ENCODE measurements at places on chromosomes 6 and 20.

DNA sequence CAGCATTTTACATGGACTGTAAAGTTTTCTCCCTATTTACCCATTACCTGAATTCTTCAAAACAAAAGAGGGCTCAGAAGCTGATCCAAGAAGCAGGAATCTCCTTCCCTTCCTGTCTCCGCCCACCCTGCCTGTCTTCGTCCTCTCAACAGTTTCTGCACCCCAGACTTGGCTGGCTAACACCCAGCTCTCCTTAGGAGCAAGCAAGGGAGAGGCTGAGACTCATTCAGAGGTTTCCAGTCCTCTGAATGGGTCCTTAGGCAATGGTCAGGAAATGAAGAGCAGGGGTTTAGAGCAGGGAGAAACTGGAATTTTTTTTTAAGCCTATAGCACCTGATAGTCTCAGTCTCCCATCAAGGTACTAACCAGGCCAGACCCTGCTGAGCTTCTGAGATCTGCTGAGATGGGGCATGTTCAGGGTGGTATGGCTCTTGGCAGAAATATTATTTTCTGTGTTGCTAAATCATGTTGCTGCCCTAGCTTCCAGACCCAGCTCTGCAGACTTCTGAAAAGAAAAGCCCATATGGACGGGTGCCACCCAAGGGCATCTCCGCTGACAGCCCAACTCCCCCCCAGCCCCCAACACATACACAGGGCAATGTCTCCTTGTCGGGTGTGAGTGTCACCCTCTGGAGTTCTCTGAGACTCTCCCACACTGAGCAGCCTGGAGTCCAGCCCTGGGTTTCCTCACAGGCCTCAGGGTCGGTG, 74.6 kb upstream of the CD93 start:
- DNase-seq, result no peak

DNA sequence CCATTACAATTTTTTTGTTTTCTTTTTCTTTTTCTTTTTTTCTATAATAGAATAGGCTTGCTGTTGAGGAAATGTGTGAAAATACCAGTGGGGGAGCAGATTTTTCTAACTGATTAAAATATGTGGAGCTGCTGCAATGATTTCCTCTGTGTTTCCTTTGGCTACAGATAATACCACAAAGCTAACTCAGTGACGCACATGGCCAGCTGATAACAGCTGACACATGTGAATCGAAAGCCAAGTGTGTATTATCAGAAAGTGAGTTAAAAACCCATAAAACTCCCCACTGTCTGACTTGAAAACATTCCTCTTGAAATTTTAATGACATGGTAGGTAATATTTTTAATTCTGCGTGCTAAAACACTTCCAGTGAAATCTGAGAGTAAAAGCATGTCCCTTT, 70.8 kb upstream of the AHI1 start:
- peak; percentile 41 for DNase-seq

DNA sequence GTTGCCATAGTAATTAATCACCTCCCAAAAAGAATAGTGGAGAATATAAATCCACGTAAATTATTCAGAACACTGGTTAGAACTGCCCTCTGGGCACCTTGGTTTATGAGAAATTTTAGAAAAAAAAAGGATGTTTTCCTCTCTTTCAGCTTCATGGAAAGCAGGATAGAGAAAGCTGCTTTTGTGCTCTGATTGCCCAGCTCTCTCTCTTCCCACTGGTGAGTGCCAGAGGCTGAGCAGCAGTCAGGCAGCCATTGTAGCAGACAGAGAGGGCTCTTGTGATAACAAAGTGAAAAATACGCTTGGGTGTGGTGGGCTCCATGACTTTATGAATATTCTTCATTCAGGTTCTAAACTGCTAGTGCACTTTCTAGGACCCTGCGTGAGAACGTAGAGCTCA, 26.4 kb downstream of the SLC35F1 start:
- no peak for DNase-seq

GRCh38 chr20:9411833-9412232, 102.6 kb upstream of the LAMP5 start:
- no peak for DNase-seq

- no peak for DNase-seq
Observed at GRCh38 chr20:44425923-44426322, 49.8 kb upstream of the TTPAL start.

GRCh38 chr20:20435453-20435852, 67.5 kb downstream of the INSM1 start:
- DNase-seq, result no peak

DNA sequence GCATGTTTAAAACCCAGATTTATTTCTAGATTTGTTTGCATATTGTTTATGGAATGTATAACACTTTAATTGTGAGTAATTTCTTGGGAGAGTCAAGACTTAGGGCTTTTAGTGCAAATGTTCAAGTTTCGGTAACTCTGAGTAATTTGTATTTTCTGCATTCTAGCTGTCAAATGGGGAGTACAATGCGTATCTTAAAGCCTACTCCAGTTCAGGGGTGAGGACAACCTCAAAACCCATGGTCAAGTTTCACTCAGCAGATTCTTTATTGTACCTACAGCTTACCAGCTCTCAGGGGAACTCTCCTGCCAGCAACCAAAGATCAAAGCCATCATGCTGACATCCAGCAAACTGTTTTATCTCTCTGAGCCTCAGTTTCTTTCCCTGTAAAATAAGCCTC, 458.6 kb upstream of the JARID2 start:
- DNase-seq, result no peak

DNA sequence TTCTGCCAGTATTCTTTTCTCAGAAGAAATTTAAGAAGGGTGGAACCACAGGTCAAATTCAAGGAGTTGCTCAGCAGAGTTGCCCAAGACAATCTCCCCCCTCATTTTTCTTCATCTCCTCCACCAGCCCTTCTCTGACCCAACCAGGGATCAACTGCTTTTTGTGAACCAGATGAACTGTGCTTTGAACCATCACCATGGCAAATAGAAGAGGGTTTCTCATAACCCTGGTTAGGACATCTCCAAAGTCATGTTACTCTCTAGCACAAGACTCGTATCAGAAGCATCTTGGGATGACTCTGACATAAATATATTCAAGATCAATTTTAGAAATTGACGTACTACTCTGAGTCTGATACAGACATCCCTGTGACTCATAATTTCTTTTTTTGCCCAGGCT, 130.7 kb downstream of the ALDH8A1 start:
- no peak for DNase-seq

GRCh38 chr20:46204594-46205186, 86.6 kb downstream of the CD40 start:
- DNase-seq, result no peak

- no peak for DNase-seq
Observed at GRCh38 chr20:40666336-40666735, 22.7 kb downstream of the MAFB start.

DNA sequence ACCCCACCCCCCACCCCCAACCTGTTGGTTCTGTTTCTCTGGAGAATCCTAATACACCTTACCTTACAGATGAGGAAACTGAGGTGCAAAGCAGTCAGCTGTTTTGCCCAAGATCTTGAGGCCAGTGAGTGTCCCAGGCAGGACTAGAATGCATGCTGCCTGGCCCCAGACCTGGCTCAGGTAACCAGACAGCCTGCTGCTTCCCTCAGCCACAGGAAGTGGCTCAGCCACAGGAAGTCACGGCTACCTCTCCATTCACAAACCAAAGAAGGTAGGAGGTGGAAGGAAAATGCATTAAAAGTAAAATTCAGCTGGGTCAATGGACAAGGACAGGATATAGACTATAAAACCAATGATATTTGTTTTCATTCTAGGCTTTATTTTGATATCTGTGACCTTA, 517.6 kb downstream of the CD83 start:
- peak; percentile 50 for DNase-seq

DNA sequence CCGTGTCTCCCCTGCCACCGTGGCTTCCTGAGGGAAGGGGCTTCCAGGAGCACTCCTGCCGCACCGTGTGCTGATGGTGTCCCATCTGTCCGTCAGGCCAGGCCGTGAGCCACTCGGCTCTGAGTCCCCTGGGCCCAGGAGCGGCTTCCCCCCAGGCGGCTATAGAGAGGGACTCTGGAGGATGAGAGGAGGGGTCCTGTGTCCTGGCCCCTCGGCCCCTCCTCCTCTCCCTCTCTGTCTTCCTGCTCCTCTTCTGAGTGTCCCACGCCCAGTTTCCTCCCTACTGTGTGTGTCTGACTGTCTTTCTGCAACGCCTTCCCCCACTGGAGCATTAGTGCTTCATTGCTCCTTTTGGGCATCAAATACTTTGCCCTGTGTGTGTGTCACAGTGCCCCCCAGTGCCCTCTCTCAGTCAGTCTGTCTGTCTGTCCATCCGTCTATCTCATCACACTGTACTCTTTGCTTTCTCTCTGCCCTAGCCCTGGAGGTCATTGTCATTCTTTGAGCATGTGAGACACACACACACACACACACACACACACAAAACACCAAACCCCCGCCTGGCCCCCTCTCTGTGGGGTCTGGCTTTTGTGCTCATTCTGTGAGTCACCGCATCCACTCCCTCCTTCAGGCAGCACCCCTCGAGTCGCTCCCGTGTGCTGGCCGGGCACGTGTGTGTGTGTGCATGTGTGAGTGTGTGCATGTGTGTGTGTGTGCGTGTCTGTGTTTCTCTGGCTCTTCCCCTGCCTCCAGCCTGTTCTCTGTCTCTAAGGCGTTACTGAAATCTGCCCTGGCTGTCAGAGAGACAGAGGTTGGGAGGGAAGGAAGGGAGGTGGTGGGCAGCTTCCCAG, 71.9 kb downstream of the SRC start:
- DNase-seq, result no peak

GRCh38 chr6:18148304-18149025, 6.4 kb downstream of the TPMT start:
- no peak for DNase-seq

DNA sequence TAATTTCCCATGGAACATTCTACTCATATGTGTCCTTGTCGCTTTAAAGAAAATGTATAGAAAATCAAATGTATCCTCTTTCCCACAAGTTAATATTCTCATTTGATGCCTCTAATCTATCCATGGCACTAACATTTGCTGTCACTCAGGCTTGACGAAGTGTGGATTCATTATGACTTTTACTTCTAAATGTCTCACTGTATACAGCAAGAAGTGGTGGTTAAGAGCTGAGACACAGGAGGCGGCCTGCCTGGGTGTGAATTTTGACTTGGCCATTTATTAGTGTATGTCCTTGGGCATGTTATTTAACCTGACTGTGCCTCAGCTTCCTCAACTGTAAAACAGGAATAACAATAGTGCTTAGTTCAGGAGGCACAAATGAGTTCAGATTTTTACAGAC, 70.0 kb downstream of the TRMT6 start:
- DNase-seq, result no peak

DNA sequence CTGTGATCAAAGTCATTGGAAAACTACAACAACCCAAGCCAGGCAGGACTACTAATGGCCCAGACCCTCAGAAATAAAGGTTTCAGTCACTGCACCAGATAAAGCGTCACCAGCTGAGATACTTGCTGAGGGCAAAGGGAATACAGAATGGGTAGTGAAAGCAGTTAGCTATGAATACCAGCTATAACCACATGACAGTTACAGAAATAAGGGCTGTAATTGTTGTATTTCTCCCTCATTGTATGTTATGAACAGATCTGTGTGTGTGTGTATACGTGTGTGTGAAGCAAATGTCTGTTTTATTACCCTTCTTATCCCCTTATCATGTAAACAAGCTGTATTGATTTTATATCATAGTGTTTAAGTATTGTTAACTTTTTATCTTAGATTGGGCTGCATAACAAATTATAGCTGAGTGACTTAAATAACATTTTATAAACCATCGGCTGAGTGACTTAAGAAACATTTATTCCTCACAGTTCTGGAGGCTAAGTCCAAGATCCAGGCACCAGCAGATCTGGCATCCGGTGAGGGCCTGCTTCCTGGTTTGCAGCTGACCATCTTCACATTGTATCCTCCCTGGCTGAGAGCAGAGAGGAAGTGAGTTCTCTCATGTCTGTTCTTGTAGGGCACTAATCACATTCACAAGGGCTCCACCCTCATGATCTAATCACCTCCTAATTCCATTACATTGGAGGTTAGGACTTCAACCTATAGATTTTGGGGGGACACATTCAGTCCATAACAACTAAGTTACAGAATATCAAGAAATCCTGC, 46.0 kb upstream of the VSX1 start:
- no peak for DNase-seq

- no peak for DNase-seq
Observed at GRCh38 chr6:82329766-82330165, 33.9 kb upstream of the TPBG start.

- no peak for DNase-seq
Observed at GRCh38 chr20:58130156-58130555, 98.3 kb downstream of the ANKRD60 start.
